ENCODE measurements at places on chromosomes 7 and 10.

DNA sequence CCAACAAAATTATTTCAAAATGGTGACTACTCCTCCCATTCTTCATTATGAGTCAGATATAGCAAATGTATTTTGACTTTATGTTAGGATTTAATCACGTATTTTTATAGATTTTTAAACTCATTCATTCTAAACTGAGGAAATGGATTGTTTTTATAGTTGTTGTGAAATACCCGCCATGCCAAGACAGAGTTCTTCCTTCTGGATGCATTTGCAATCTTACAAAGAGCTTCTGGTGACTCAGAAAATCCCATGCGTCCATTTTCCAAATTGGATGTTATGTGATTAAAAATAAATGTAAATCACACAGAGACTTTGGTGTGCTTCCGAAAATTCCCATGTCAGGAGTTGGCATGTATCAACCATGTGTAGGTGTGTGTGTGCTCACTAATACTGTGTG lies 179.3 kb downstream of the TRIL start:
- no peak for DNase-seq

- peak; percentile 34 for DNase-seq
These were observed 81.5 kb downstream of the RTKN2 start for GRCh38 chr10:62186999-62187675.

GRCh38 chr10:21624951-21625350 lies 90.9 kb downstream of the MLLT10 start:
- no peak for DNase-seq

DNA sequence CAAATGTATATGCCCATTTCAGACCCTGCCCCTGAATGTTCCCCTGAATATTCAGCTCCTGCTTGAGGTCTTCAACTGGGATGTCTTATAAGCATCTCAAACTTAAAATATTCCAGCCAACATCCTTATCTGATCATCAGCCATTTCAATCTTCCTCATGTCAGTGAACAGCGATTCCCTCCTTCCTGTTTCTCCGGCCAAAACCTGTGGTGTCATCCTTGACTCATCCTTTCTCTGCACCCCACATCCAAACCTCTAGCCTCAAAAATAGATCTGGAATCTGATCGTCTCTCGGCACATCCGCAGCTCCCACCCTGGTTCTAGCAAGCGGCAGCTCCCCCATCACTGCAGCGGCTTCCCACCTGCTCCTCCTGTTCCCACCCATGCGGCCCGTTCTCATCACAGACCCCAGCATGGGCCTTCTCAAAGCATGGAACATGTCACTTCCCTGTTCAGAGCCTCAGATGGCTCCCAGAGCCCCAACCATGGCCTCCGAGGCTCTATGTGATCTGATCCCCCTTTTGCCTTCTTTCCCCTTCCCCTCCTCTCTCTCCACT lies 165.7 kb downstream of the HECW1 start:
- DNase-seq = no peak

DNA sequence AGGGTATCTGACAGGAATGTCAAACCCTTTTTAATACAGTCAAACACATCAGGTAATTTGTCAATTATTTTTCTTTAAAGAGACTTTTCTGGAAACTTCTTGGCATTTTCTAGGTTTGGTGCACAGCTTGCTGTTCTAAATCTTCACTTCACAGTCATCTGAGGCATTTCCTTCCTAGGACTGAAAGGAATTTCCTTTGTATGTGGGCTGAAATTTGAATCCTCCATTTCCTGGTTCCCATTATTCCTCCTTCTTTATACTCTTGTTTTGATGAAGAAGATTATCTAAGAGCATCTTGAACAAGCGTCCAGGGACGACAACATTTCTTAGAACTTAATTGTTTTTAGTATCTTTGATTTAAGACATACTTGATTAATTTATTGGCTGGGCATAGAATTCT lies 24.9 kb downstream of the CALD1 start:
- no peak for DNase-seq

DNA sequence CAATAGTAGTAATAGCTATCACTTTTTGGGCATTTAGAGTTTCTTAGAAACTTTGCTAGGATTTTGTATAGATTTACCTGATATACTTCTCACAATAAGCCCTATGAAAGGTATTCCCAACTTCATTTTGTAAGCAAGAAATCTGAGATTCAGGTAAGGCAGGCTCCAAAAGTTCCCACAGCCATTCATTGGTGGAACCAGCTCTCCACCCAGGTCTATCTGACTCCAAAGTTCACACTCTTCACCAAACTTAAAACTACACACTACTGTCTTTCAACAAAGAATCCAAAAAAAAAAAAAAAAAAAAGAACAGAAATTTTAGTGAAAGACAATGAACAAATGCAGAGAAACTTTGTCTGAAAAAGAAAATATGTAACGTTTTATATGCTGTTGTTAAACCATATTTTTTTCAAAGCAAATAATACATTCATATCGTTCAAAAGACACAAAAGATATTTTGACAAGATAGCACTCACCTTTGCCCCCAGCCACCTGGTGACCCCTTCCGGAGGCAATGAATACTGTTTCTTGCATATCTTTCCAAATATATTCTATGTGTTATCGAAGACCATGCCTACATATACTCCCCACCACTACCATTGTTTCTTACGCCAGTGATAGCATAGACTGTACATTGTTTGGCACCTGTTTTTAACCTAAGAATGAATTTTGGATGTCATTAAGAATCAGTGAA lies 108.2 kb downstream of the C1GALT1 start:
- no peak for DNase-seq

GRCh38 chr7:138370956-138371355 lies 89.1 kb upstream of the TRIM24 start:
- no peak for DNase-seq

GRCh38 chr7:94588075-94588474 lies 67.9 kb downstream of the SGCE start:
- no peak for DNase-seq

- DNase-seq = no peak
These were observed 472 bp downstream of the PDAP1 start for GRCh38 chr7:99407872-99408378.

DNA sequence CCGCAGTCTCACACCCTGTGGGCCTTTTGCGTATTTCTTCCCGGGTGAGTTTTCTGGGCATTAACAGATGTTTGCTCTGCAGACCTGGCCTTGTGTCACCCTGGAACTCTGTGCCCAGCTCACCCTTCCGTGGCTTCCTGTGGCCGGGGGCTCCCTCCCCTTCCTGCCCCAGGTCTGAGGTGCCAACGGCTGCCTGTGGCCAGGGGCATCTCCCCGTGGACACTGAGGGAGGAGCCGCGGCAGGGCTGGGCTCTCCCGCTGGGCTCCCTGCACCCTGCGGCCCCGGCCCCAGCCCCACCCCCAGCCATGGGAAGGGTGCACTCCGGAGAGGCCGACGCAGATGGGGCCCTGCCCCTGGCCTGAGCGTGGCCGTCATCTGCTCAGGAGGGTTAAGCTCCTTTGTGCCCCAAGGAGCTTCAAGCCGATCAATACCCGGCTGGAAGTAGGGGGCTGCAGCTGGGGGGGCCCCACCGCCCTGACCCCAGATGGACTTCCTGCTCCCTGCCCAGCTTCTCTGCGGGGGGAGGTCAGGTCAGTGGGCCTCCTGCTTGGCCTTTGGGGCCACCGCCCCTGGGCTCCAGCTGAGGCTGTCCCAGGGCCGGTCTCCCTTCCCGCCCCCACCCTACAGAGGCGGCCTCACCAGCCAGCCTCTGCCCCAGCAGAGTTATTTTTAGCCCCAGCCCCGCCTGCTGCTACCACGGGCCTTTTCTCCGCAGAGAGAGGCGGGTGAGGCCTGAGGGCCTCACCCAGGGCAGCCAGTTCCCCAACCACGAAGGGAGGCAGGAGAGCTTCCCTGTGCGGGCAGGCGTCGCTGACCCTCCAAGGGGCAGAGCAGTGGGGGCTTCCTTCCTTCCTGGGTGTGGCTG lies 24.2 kb downstream of the PWWP2B start:
- DNase-seq = peak; percentile 16

GRCh38 chr10:21528236-21529031 lies 3.0 kb upstream of the SKIDA1 start:
- no peak for DNase-seq

DNA sequence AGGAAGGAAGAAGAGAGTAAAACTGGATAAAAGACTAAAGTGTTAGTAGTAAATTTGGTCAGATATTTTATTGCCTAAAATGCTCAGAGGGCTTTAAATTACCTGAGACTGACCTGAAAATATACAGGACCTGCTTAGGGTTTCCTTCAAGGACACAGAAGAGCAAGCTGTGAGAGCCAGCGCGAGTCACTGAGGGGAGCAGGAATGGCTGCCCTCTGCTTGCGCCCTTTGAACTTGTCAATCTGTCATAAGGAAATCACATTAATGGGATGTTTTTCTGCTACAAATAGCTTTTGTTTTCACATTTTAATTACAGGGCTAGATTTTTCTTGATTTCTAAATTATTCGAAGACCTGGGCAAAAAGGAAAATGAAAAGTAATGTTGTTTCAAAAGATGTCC lies 26.9 kb downstream of the DNAJB9 start:
- DNase-seq = no peak

GRCh38 chr7:3482147-3482921 lies 181.3 kb downstream of the SDK1 start:
- no peak for DNase-seq

DNA sequence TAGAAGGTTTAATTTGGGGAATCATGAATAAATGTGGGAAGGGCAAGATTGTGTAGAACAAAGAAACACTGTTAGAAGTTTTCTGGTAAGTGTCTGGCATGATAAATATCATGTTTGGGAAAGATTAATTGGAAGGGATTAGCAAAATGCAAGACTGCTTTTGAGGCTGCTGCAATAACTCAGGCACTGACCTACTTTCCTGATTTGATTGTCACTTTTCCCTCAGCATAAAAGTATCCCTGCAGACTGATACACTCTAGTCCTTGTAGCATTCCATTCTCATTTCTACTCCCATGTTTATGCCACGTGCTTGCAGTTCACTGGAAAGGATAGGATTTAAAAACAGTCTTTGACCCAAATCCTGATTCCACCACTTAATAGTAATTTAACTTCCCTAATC lies 303.3 kb upstream of the SEMA3A start:
- DNase-seq = no peak

DNA sequence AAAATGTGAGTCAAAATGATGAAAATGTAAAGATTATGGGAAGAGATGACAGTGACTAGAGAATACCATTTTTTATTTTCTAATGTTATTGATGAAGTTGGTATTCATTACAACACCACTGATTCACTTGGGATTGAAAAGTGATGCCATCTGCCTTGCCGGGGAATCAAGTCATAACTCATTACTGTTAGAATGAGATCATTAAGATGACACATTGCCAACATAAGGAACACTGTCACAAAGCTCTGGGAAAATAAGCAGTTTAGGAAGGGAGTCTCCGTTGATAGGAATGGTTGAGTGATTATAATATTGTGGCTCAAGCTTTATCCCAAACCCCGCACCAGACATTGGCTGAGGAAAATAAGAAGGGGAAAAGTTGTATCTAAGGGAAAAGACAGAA lies 121.5 kb upstream of the PLPP4 start:
- no peak for DNase-seq
